ENCODE measurements at places on chromosomes 1 and 21. TPM values are rescaled to one million over a fixed set of nuclear protein-coding genes. Genes with fewer than 3 reads are reported as not detected.

GRCh38 chr1:202632241-202632640, 78.0 kb downstream of the SYT2 start:
- no peak for DNase-seq

DNA sequence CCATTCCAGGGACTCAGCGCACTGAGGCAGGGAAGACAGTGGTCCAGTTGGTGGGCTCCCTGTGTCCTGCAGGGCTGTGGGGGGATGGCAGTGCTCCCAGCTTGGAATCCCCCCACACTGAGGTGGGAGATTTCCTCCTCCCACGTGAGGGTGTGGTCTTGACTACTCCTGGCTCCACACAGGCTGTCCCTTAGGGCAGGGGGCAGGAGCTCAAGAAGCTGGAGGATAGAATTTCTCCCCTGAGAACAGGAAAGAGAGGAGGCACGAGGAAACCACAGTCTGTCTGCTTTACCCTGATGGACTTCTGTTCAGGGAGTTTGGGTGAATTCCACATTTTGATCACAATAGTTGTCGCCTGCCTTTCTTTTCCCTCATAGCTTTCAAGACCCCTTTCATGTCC, 62.1 kb downstream of the CACNA1E start:
- no peak for DNase-seq

GRCh38 chr1:22139817-22140216, 3.1 kb downstream of the WNT4 start:
- no peak for DNase-seq

DNA sequence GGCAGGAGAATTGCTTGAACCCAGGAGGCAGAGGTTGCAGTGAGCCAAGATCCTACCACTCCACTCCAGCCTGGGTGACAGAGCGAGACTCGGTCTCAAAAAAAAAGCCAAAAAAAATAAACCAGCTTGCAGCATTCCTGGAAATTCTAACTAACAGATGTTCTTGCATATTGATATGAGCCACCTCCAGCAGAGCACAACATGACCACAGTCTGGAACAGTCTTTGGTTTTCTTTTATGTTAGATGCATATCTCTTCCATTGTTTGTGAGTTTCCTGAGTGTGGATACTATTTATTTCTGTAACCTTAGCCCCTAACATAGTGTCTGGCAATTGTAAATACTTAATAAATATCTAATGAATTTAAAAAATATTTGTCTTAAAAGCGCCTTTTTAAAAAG, 23.9 kb downstream of the IFNAR1 start:
- DNase-seq: no peak

DNA sequence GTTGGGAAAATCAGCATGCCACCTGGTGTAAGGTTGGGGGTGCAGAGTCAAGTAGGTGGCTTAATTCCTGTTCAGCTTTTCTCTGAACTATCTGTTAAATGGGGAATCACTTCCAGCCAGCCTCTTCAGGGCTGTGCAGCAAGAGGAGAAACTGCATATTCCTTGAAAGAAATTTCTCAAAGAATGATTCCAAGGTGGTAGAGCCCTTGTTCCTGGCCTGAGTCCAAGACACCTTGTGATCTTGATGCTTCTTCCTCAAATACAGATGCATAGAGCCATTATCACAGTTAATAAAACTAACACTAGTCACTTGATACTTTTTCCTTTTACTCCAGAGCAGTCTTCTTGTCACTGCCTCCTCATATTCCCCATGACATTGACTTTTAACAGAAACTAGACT, 5.2 kb downstream of the TXLNA start:
- DNase-seq: no peak

DNA sequence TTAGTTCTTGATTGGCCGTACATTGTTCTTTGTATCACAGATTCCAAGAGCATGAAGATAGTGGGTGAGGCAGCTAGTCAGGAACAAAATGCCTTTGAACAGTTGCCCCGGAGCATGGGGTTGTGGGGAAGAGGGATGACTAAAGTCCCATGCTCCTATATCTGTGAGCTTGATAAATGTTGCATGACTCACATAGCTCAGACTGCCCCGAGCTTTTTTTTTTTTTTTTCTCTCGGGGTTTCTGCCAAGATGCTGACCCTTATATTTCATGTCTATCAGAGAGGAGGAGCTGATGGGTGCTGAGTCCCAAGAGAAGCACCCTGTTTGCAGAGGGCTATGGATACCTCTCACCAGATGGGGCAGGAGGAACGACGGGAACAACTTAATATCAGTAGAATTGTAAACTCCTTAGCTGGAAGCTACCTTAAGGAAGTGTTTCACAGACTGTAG, 40.6 kb downstream of the SRRM1 start:
- no peak for DNase-seq

DNA sequence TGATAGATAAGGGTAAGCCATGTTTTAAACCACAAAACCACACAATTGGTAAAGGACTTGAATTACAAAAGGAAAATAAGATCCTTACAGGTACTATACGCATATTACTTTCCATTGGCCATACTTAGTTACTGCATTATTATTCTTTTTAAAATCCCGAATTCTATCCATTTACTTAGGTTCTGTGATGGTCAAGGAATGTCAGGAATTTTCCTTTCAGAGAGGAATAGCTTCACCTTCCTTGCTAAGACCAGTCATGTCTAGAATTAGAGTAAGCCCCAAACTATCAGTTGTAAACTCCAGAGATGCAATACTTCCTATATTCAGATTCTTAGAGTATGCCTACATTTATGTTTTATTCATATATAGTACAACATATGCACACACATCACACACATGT, 13.7 kb downstream of the EFCAB7 start:
- DNase-seq: no peak

GRCh38 chr1:184387476-184388318, 868 bp downstream of the C1orf21 start:
- DNase-seq: peak; percentile 33

DNA sequence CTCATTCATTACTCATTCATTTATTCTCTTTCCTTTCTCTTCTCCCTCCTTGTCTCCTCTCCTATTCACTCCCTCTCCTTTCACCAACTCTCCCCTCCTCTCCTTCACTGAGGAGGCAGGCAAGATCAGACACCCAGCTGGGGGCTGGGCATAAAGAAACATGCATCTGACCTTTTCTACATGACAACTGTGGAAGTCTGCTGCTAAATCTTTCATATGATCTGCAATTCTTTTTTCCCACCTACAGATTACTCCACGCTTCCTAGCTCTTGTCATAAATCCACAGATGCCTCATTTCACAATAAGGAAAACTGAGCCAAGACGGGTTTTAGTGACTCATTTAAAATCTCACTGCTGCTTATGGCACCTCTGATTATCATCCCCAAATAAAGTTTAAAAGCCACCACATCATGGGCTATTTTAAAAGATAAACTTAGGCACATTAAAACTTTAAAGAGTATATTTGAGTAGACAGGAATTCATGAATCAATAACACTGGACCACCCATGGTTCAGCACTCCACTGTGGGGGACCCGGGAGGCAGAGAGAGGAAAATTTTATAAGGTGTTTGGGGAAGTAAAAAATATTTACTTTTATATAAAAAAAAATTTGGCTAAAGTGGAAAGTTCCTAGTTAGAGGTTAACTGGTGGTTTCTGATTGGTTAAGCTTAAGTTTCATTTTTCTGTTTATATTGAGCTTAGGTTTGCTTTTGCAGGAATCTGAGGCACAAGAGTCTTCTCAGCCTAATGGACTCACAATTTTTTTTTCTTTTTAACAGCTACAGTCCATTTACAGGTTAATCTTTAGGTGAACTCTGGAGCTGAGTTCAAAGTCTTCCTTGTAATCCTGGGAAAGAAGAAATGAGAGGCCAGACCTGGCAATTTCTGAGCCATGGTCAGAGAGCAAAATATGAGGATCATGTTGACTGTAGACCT, 55.8 kb upstream of the DNAH14 start:
- DNase-seq: no peak

DNA sequence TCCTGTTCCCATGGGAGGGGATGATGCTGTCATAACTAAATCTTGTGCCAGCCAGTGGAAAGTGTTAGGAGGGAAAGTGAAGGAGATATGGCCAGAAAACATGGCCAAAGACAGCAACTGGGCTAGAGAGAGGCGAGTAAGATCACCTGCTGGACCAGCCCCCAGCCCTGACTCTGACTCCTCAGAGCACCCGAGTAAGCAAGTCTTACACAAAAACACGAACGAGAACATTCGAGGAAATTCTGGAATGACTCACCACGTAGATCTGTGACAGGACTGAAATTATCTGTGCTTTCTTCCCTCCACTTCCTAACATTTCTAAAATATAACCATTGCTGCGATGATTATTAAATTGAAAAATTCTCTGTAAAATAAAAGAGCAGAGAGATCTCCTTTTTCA, 9.2 kb downstream of the ZNF496 start:
- DNase-seq: no peak

DNA sequence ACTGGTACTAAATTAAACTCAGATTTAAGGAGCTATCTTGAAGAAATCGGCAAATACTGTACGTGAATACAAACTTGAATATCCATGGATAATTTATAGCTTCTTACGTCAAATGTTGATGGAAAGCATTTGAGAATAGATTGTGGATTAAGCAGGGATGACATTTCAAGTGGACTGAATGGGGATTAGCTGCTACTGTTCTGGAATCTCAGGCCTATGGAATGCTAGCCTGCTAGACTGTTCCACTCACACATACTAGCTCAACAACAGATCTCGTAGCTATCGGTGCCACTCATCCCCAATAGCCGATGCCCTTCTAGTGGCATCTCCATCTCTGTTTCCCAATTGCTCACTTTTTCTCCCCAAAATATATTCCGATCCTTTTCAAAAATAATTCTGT, 62.0 kb upstream of the USP25 start:
- no peak for DNase-seq

DNA sequence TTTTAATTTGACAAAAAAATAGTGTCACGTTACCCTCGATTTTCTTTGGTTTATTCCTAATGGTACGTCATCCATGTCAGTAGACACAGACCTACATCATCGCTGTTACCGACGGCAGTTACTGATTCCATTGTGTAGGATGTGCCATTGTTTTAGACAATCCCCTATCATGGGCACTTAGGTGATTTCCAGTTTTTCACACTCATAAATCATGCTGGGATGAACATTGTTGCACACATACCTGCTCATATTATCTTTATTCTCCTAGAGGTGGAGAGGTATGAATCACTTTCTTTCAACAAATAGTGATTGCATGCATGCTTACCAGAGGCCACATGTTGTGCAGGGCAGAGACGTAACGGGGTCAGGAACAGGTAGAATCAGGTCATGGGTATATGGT, 79.7 kb upstream of the EFHD2 start:
- no peak for DNase-seq

GRCh38 chr1:87252406-87252805, 76.3 kb upstream of the LMO4 start:
- DNase-seq: no peak

- DNase-seq: no peak
These were observed 2.4 kb upstream of the ELAPOR1 start for GRCh38 chr1:109111386-109112055.

DNA sequence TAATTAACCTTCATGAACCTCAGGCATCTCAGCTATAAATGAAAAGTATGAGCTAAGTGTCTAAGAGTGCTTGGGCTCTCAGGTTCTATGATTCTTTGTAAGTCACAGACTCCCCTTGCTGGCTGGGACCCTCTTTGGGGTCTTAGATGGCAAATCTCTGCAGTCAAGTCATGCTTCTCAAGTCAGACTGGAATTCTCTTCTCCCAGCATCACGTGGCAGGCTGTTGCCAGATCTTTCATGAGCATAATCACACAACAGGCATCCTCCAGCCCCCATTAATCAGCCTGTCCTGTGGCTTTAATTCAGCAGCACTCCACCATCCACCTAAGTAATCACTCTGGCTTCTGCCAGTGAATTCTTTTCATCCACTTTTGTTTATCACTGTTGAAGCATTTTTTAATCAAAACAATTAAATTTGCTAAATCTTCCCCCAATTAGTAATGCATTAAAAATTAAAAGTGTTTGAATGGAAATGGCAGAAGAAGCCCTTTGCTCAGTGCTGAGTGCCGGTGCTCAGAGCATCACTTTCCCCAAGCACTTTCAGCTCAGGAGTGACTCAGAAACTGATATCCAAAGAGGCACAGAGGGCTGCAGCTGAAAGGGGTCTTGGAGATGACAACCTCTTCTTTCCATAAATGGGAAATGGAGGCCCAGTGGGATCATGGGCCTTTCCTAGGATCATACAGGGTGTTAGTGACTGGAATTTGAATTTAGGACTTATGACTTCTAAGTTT, 50.2 kb downstream of the C8A start:
- DNase-seq: no peak

DNA sequence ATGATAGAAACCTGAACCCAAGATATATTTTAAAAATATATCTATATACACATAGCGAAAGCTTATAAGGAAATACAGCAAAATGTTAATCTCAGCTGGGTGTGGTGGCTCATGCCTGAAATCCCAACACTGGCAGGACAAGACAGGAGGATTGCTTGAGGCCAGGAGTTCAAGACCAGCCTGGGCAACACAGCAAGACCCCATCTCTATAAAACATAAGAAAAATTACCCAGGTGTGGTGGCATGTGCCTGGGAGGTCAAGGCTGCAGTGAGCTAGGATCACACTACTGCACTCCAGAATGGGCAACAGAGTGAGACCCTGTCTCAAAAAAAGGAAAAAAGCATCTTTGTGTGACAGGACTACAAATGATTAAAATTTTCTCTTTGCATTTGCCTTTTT, 6.0 kb upstream of the SRM start:
- no peak for DNase-seq

Gene RUNX3
- 0.16 TPM for total RNA-seq

Gene ZNF697
- 31.8 TPM for total RNA-seq

Gene ACADM
- total RNA-seq: 69.1 TPM

Gene FMOD
- total RNA-seq: 1.1 TPM

Gene FCGR3A
- 4.7 TPM for total RNA-seq

Gene INAVA
- 1.4 TPM for total RNA-seq

Gene MPL
- not detected for total RNA-seq

Gene GLMN
- total RNA-seq: 42.6 TPM
